LHCN-M2 (cell line): ENCODE measurements at places on chromosomes 7 and 10. TPM values are rescaled to one million over a fixed set of nuclear protein-coding genes. Genes with fewer than 3 reads are reported as not detected.

DNA sequence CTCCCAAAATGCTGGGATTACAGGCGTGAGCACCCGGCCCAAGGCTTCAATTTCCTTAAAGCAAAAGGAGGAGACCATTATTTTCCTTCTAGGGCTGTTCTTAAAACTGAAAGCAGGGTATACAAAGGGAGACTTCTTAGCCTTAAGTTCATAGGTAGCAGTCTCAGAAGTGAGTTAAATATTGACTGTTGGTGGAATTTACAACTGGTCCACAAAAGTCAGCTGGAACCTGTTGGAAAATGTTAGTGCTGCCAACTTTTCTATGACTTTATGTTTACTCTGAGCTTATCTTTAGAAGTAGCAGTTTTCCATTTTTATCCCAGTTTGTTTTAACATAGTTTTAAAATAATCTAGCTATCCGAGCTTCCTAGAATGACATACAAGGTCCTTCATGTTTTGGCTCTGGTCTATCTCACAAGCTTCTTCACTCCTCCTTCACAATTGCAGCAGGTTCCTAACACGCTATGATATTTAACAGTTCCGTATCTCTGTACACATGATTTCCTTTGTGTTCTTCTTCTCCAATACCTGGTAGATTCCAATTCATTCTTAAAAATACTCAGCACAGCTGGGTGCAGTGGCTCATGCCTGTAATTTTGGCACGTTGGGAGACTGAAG lies 3.3 kb downstream of the SLC26A3 start:
- no peak for DNase-seq

DNA sequence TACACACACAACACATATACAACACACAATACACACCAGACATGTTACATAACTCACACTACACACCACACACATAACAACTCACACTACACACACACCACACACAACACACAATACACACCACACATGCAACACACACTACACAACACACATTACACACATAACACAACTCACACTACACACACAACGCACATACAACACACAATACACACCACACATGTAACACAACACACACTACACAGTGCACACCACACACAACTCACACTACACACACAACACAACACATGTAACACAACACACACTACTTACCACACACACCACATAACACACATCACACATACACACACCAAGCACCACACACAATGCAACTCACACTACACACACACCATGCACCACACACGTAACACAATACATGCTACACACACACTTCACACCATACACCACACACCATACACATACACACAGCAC lies 166.5 kb downstream of the KCNMA1 start:
- DNase-seq, result no peak

The POU6F2 gene
- total RNA-seq, result not detected in 2 replicates

The CDC14C gene
- total RNA-seq, result 0.32 TPM in 1 of 2 replicates, not detected in the other
